ENCODE measurements at places on chromosomes 13 and 19. TPM values are rescaled to one million over a fixed set of nuclear protein-coding genes. Genes with fewer than 3 reads are reported as not detected.
A peak's percentile ranks its signal among the peaks of the same experiment; 100 is the strongest.

DNA sequence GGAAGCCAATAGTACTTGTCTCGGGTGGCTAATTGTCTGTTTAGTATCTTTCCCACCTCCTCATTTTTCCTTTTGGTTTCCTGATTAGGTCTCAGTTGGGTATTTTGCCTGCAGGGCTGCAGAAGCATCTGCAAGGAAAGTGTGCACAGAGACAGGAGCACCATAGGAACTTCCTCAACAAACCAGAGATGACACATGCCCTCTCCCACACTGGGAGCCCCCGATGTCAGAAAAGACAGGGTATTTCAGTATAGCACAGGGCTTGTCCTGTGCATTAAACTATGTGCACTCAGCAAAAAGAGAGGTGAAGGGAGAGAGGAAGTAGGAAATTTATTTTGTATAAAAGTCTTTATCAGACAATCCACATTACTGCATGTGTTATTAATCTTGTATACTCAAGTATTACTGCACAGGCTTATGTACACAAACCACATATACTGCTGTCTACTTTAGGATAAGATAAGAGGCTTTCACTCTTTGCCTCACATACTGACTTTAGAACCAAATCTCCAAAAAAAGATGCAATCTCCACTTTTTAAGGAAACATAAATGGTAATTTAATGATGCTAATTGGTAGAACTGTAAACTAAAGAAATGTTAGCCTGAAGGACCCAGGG, 501.0 kb downstream of the FOXO1 start:
- no peaks in the 10 kb centered on the region for H3K36me3 ChIP-seq
- no peak for DNase-seq
- H3K4me3 ChIP-seq: no peak overlapping the region
- no peaks in the 10 kb centered on the region for H3K4me1 ChIP-seq

- DNase-seq: no peak
- H3K4me1 ChIP-seq: no peaks in the 10 kb centered on the region
- no peak overlapping the region for H3K27ac ChIP-seq
- H3K27me3 ChIP-seq: no peaks in the 10 kb centered on the region
- peaks cover 6% of the 10 kb centered on the region for H3K36me3 ChIP-seq
Observed at GRCh38 chr19:15161028-15161984, 39.5 kb downstream of the NOTCH3 start.

DNA sequence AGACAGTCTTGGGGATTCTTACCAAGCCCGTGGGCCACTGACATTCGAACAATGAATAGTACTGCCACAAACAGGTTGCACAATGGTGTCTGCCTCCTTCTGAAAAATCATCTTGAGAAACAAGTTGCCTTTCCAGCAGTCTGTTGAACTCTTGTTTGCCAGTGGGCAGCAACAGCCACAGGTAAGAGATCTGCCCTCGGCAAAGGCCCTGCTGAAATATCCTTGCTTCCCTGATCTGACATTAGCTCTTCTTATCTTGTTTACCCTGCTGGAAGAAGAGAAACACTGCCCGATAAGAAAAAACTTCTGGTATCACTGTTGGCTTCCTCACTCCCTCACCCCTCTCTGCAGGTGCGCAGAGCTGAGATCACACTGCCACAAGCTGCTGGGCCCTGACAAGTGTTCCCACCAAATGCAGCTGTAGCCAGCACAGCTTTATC, 2.0 kb downstream of the DOCK9 start:
- peaks cover 15% of the 10 kb centered on the region for H3K4me1 ChIP-seq
- no peaks in the 10 kb centered on the region for H3K36me3 ChIP-seq
- no peak for DNase-seq
- H3K27me3 ChIP-seq: no peaks in the 10 kb centered on the region
- H3K4me3 ChIP-seq: peak overlapping the region; percentile 50

DNA sequence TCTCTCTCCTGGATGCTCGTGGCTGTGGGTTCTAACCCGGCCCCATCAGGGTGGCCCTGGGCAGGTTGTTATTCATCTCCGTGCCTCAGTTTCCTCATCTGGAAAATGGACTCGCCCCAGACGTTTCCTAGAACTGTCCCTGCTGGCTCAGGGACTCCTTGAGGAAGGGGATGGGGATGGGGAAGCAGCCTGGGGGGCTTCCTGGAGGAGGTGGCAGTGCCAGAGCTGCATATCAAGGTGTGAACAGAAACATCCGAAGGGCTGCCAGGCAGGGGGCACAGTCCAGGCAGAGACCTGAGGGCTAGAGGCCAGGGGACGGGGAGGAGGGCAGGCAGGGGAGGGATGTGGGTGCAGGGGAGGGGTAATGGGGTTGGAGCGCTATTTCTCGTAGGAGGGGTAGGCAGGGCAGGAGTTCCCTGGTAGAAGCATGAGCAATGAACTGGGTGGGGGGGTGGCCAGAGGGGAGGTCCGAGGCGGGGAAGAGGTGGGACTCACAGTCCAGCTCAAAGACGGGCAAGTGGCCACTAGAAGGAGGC, 3.6 kb upstream of the ELANE start:
- DNase-seq: no peak
- peaks cover 6% of the 10 kb centered on the region for H3K4me1 ChIP-seq
- peaks cover 11% of the 10 kb centered on the region for H3K27me3 ChIP-seq
- no peak overlapping the region for H3K27ac ChIP-seq
- no peaks in the 10 kb centered on the region for H3K36me3 ChIP-seq

DNA sequence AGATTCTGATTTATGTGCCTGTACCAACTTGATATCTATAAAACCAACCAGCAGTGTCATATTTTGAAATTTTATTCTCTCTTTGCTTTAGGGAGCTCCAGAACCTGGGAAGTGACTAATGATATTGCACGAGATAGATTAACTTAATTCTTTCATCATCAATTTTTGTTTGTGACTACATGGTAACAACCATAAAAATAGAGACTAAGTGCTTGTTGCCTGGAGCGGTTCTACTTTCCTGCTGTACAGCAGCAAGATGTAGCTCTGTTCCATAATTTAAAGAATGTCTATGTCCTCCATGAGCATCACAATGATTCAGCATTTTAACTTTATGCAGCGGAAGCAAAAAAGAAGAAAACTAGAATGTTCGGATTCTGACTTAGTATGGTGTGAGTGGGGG, 275.6 kb downstream of the KLF5 start:
- H3K36me3 ChIP-seq: no peaks in the 10 kb centered on the region
- no peak overlapping the region for H3K27ac ChIP-seq
- DNase-seq: no peak
- no peaks in the 10 kb centered on the region for H3K4me1 ChIP-seq
- no peak overlapping the region for H3K4me3 ChIP-seq

- H3K36me3 ChIP-seq: no peaks in the 10 kb centered on the region
- no peaks in the 10 kb centered on the region for H3K4me1 ChIP-seq
- H3K27me3 ChIP-seq: no peaks in the 10 kb centered on the region
- no peak overlapping the region for H3K27ac ChIP-seq
- DNase-seq: no peak
- H3K4me3 ChIP-seq: no peak overlapping the region
Observed at GRCh38 chr19:41588497-41589209, 12.7 kb downstream of the CEACAM21 start.

GRCh38 chr19:1257475-1258162, 9.2 kb downstream of the MIDN start:
- DNase-seq: no peak
- H3K27ac ChIP-seq: peak overlapping the region; percentile 97
- no peaks in the 10 kb centered on the region for H3K27me3 ChIP-seq
- H3K4me3 ChIP-seq: no peak overlapping the region

GRCh38 chr19:42327381-42327780, 1.9 kb downstream of the MEGF8 start:
- DNase-seq: no peak
- H3K27ac ChIP-seq: no peak overlapping the region
- H3K36me3 ChIP-seq: no peaks in the 10 kb centered on the region
- peaks cover 3% of the 10 kb centered on the region for H3K4me1 ChIP-seq

Gene OPA3
- 7.2 TPM for total RNA-seq

Gene OR7C1
- 1.5 TPM for total RNA-seq

- H3K4me3 ChIP-seq: peak overlapping the region; percentile 23
- no peaks in the 10 kb centered on the region for H3K4me1 ChIP-seq
- no peak for DNase-seq
- no peaks in the 10 kb centered on the region for H3K27me3 ChIP-seq
- H3K27ac ChIP-seq: no peak overlapping the region
Observed at GRCh38 chr13:73740666-73741065, 393.5 kb downstream of the KLF12 start.

Measured in breast epithelium (tissue), 4 donors.